PC-3 (cell line): ENCODE measurements at places on chromosomes 13 and 19.
A peak's percentile ranks its signal among the peaks of the same experiment; 100 is the strongest.

DNA sequence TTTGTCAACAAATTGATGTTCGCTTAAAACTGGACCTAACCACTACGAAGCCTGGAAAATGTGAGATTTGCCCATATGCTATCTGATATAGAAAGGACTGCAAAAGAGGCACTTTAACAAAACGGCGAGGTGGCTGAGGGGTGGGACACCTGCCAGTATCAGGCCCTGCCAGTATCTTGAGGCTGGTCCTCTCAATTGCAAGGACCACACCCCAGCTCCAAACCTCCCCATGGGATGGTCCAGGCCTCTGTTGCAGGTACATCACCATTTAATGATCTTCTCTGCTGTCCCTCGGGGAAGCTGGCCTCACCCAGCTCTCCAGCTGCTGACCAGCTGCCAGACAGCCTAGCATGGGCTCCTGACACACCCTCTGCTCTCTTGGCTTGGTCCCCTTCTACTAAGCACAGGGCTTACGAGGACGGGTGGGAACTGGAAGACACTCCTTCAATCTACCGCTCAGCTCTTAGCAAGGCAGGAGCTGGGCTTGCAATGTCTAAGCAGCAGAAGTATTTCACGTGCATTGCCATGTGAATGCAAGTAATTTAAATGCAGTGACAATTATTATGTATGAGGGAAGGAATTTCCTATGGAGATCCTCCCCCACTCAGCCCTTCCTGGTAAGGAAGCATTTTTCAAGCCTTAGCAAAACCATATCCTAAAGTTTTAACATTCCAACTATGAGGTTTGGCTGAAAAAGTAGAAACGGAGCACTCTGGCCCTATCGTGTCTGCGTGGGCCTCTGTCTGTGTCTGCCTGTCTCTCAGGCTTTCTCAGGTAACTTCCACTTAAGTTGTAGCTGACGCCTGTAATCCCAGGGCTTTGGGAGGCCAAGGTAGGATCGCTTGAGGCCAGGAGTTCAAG, 63.9 kb downstream of the LATS2 start:
- peak; percentile 7 for DNase-seq

GRCh38 chr13:53014495-53015443, 13.8 kb upstream of the OLFM4 start:
- no peak for DNase-seq

GRCh38 chr13:60165391-60166099, 1.8 kb upstream of the DIAPH3 start:
- DNase-seq: no peak

DNA sequence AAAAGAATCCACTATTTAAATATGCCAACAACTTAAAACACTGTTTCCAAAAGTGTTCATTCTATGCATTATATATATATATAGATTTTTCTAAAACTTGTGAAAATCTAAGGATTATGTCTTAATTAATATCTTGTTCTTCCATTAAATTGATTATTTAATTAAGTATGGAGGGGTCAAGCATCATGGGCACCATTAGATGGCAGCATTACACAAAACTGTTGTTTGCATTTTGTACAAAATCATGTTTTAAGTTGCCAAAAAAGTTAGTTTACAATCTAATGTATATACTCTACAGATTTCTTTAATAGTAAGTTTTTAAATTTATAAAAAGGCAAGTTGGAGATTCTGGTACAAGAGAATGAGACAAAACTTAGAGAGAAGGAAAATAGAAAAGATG, 213.2 kb upstream of the EDNRB start:
- DNase-seq: peak; percentile 6

DNA sequence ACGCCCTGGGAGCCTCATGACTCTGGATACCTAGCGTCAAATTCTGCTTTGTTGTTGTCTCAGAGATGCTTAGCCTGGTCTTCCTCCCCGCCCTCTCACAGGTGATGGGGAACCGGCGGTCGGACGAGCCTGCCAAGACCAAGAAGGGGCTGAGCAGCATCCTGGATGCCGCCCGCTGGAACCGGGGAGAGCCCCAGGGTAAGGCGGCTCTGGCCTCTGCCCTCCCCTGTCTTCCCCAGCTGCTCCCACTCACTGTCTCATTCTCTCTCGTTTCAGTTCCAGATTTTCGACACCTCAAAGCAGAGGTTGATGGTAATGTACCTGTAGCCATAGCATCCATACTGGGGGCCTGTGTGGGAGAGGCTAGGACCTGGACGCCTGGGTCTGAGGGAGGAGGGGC, 11.4 kb downstream of the ARHGEF1 start:
- DNase-seq: no peak

DNA sequence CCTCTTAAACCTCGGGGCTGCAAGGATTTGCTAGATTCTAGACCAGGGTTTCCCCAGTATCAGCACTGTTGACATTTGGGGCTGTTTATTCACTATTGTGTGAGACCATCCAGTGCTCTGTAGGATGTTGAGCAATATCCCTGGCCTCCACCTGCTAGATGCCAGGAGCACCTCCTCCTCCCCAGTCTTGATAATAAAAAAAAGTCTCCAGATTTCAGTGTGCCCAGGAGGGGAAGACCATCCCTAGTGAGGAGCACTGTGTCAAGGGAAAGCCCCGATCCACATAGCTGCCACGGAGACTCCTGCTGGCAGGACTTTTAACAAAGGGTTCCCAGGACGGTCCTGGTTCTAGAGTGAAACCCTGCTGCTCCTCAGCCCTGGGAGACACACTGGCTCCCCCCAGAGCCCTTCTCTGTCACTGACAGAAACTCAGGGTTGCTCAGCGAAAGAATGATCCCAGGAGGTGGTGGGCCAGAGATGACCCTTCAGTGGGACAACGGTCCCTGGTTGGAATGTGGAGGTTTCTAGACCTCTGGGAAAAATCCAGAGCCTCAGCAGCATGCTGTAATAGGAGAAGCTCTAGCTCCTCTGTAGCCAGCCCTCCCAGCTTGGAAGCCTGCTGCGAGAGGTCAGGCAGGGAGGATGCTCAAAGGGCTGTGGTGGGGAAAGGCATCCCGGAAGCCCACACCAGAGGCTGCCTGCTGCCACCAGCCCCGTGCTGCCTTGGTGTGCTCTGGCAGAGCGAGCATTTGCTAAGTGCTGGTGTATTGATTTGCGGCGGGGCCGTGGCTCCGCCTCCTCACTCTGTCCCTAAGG, 20.3 kb downstream of the LYL1 start:
- DNase-seq: peak; percentile 39

DNA sequence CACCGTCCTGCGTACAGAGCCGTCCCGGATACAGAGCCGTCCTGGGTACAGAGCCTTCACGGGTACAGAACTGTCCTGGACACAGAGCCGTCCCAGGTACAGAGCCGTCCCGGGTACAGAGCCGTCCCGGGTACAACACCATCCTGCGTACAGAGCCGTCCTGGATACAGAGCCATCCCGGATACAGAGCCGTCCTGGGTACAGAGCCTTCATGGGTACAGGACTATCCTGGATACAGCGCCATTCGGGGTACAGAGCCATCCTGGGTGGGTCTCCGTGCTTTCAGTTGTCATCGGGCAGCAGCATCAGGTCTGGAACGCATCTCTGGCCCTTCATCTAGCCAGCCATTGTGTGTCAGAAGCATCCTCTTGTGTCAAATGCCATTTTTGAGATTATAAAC, 222.3 kb upstream of the SOX1 start:
- no peak for DNase-seq

- DNase-seq: no peak
These were observed 792.0 kb downstream of the UQCRFS1 start for GRCh38 chr19:28420811-28421550.

- DNase-seq: peak; percentile 12
These were observed 444.8 kb downstream of the FOXO1 start for GRCh38 chr13:40221460-40222201.

- DNase-seq: no peak
These were observed 17.8 kb upstream of the TMEM255B start for GRCh38 chr13:113741191-113741668.

DNA sequence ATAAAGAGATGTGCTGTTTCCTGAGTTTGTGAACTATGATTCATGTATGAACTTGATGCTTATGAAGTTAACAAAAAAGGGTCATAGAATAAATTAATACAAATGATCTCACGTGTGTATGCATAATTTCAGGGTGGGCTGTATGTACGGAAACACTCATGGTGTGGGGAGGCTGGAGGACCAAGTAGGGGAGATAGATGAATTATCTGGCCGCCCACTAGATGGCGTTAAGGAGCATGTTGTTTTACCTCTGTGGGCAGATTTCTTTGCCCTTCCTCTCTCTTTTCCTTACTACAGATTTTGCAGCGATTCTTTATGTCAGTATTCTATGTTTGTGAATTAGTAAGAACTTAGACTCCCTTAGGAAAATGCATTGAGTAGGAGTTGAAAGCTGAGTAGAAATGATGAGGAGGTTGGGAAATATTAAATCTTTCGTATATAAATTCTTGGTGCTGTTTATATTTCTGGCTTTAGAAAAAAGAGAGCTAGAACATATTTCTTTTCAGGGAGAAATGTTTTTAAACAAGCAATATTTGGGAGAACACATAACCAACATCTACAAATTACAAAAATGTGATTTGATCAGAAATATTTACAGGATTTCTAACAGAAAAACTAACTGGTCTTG, 47.4 kb upstream of the TMTC4 start:
- peak; percentile 63 for DNase-seq

- no peak for DNase-seq
These were observed 29.5 kb upstream of the NFIC start for GRCh38 chr19:3336680-3337523.

GRCh38 chr19:33332248-33332647, 29.9 kb upstream of the CEBPA start:
- DNase-seq: no peak

DNA sequence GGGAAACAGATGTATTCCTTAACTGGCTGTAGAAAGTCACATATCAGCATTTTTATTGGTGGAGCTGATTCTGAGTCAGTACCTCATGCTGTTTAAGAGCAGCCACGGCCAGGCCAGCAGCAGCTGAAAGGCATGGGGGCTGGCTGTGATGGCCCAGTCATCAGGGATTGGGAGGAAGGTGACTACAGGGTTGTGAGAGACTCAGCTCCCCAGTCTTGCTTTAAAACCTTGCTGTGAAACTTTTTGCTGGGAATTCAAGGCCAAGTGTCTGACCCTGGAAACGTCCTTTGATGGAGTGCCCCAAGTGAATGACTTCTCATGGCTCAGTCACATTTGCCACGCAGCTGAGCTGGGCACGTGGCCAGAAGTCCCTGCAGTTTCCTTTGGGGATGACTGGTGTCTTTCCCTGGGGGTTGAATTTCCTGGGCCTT, 39.1 kb upstream of the RNF113B start:
- DNase-seq: peak; percentile 69

DNA sequence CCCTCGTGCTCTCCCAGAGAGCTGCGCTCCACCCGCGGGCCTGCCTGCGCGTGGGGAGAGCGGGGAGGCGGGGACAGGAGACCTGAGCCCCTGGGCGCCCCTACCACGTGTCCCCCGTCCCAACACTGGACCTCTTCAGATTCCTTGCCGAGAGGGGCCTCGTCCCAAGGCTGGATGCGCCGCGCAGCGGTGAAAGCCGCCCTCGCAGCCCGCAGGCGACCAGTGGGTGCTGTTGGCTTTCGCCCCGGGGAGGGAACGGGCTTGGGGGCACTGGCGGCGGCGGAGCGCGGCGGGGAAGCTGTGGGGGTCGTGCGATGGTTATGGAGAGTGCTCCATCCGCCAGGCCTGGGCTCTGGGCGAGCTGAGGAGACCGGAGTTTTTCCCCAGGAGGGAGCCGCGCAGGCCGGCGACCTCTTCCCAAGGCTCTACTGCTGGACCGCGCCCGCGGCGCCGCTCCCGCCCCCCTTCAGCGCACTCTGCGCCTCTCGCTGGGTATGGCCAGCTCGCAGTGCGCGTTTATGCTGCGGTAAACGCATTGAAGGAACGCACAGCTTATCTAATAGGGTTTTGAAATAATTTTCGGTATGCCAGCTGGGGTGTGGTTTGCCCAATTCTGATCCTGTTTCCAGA, 17.2 kb upstream of the RNF17 start:
- no peak for DNase-seq

DNA sequence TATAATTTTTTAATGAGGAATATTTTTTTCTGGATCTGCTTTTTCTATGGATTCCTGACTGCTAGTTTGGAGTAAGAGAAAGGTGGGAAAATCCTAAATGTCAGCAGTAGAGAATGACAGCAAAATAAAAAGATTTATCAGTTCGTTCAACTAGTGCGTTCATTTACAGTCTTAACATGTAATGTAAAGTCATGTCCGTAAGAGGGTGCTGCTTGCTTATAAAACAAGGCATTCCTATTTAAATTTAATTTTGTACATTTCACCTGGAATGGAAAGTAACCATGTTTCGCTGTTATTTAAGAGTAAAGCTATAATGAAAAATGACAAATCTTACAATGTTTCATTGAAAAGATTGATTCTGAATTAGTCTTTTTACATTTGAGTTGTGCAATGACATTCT, 76.6 kb downstream of the ZMYM2 start:
- DNase-seq: peak; percentile 37

- peak; percentile 79 for DNase-seq
These were observed 16.1 kb upstream of the MADCAM1 start for GRCh38 chr19:480016-480855.

DNA sequence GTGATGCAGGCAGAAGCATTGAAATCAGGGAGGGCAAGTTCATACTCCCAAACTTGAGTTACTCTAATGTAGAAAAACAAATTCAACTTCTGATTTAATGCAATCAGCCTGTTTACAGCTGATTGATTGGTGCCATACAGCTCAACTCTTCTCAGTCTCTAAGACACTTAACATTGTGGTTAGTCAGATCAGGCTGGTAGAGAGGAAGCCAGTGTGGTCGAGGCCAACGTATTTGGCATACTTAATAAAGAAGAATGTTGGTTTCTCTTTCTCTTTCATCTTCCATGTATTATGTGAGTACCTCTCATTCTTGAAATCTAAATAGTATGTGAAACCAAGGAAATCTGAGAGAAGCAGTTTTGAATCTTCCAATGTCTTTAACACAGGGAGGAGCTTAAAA, 255.0 kb upstream of the SLITRK1 start:
- no peak for DNase-seq

DNA sequence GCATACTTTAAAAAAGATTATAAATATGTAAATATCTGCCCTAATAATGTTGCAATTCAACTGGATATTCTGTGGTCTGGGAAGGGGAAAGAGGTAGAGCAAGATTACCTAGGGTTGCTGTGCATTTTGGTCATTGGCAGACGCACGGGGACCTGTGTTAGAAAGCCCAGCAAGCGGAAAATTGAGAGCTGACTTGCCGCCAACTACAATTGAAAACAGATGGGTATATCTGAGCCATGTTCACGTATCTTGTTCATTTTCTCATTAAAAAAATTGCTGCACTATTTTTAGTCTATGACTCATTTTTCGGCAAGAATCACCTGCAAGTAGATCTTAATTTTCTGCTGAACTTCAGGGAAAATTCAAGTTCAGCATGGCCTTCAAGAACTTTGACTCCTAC, 308.5 kb upstream of the TMTC4 start:
- DNase-seq: no peak

GRCh38 chr13:81927347-81927746, 1586.4 kb upstream of the SPRY2 start:
- DNase-seq: peak; percentile 23

GRCh38 chr19:34990578-34991192, 9.4 kb upstream of the GRAMD1A start:
- no peak for DNase-seq
